ENCODE measurements at places on chromosomes 5 and 9.

DNA sequence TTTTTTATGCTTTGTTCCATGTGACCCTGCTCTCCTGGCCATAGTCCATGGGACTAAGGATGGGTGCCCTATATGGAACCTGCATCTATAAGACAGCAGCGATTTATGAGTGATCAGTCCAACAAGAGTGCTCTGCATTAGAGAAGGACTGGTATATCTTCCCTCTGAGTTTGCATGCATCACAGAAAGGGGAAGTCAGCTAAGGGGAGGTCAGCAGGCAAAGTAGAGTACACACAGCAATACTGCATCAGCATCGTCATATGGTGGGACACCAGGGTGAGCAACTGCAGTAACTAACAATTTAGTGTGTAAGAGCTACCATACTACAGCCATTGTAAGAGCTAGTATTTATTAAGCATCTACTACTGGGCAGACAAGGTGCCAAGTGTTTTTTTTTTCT, 311.3 kb downstream of the NDUFS4 start:
- DNase-seq = no peak

GRCh38 chr5:167578977-167579692, 712.3 kb upstream of the WWC1 start:
- DNase-seq = no peak

DNA sequence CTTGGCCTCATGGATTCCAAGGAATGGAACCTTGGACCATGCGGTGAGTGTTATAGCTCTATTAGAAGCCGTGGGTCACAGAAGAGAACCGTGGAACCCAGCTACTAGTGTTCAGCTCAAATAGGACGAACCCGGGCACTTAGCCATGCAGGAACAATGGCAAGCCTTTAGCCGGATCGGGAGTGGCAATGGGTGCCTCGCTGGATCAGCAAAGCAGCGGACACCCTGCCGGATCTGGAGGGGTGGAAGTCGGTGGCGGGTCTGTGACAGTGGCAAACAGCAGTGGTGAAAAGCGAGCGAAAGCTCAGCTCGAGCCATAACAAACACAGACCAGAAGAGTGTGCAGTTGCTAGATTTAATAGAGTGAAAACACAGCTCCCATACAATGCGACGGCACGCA, 2.4 kb upstream of the CDO1 start:
- no peak for DNase-seq

- DNase-seq = no peak
These were observed 311.7 kb upstream of the ZNF608 start for GRCh38 chr5:125057912-125058826.

DNA sequence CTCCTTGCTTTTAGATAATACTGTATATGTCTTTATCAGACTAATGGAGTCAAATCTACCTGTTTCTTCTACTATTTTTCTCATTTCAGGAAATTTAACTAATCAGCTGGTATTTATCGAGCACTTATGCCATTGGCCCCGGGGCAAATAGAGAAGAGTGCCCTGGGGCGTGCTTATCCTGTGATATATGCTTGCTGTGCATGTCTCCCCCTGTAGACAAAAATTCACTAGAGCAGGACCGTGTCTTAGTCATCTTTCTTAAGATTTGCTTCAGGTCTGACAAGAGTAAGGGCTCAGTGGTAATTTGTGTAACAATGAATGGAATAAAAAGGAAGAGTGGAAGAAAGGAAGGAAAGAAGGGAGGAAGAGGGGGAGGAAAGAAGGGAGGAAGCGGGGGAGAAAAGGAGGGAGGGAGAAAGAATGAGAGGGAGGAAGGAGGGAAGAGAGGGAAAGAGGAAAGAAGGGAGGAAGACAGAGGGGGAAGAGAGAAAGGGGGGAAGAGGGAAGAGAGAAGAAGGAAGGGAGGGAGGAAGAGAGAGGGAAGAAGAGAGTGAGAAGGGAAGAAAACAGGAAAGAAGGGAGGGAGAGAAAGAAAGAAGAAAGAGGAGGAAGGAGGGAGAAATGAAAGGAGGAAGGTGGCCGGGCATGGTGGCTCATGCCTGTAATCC, 295.7 kb upstream of the PANK3 start:
- no peak for DNase-seq

DNA sequence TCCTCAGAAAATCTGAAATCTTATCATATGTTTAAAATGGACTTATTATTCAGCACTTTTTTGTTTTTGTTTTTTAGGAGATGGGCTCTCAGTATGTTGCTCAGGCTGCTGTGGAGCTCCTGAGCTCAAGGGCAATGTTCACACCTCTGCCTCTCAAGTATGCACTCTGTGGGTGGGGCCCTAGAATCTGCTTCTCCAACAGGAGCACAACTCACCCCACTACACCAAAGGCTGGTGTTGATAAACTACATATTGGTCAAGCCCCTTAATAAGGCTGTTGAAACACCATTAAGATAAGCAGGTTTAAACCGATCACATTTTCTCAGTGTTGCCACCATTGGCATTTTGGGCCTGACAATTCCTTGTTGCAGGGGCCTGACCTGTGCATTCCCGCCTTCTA, 131.6 kb downstream of the FANCC start:
- no peak for DNase-seq

DNA sequence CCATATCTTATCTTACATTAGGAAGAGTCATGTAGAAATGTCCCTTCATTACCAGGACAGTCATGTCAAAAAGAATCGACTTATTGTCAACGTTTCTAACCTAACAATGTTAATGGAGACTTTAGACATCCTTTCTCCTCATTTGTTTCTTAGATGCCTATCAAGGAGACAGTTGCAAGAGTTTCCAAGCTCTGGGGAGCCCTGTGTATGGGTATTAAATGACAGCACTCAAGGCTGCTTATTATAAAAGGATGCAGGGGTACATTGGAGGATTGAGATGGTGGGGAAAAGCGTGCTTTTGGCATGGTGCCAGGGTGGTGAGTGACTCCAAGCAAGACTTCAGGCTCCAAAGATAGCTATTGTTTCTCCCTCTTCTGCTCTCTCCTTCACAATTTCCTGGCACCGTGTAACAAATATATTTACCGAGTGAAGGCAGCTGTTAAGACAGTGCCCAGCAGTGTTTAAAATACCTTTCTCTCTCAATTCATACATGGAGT, 461.3 kb upstream of the CLINT1 start:
- no peak for DNase-seq

DNA sequence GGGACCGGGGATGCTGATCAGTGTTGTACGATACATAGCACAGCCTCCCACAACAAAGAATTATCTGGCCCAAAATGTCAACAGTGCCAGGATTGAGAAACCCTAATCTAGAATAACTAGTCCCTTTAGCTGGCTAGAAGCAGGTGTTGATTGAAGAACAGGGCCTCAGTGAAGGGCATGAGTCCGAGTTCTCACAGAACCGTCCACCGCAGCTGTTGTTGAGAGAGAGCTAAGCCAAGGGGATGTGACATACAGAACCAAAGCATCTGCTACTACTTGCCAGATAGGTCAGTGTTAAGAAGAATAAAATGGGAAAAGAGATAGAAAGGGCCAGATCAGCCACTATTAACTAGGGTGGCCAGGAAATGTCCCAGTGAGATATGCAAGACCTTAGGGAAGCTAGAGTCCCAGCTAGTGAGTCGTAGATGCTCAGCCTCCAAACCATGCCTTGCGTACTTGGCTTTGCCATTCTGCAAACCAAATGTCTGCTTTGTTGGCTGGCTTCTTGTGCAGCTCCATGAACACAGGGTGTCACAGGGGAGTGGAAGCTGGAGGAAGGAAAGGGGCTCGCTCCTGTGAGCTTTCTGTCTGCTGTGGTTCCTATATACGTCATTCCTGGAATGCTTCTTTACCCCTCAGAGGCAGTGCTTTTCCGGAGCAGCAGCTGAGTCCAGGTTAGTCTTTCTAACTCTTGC, 68.9 kb downstream of the FBXO38 start:
- no peak for DNase-seq

- DNase-seq = no peak
These were observed 135.4 kb downstream of the SCAMP1 start for GRCh38 chr5:78495800-78496199.

DNA sequence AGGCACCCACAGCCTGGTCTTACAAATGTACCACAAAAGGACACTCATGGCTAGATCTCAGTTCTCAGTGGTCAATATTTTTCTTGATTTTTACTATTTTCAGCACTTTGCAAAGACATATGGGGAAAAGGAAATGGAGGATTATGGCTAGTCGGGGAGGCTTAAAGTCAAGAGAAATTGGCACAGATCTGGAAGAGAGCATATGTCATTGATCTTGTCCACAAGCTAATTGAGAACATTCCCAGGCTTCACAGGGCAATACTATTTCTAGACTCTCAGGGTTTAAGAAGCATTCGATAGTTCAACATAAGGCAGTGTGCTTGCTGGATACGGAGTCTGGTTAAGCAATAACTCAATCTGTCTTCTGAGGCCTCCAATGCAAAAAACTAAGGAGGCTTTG, 285.8 kb downstream of the ZNF608 start:
- DNase-seq = no peak

DNA sequence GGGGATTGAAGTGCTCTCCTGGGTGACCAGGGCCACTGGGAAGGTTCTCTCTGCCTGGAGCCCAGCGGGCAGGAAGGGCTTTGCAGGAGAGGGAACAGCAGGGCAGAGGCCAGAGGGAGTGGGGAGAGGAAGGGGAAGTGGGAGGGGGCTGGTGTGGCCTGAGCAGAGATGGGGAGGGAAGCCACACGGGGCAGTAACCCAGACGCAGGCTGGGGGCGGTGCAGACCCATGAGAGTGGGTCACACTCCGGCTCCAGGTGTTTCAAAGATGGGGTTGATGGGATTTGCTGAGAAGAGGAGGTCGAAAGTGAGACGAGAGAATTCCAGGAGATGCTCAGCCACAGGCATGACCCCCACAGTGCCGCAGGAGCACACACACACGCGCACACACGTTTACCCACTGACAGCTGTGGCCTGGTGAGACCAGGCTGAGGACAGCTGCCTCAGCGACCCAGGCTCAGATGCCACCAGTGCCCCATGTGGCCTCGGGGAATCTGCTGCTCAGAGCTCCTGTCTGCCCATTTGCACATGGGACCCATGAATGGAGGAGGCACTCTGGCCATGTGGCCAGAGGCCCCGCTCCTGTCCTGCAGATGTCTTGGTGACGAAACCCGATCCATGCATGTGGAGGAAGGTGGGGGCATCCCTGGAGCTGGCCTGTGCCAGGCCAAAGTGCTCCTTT, 32.7 kb upstream of the FCN2 start:
- no peak for DNase-seq

GRCh38 chr9:133460405-133461175, 812 bp downstream of the CACFD1 start:
- DNase-seq = peak; percentile 66

DNA sequence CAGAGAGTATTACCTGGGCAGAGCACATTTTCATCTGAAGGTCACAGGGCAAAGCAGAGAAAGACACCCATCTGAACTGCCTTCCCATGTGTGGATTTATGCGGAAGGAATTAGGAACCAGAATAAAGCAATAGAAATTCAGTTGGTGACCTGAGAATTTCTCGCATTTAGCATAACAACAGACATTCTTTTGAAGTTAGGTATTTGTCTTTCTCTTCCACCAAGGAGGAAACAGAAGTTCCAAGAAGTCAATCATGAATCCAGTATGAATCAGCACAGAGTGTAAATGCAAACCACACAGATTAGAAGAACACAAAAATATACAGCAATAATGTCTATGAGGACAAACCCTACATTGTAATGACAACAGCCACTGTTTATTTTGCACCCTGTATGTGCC, 515.2 kb upstream of the BRINP1 start:
- no peak for DNase-seq

DNA sequence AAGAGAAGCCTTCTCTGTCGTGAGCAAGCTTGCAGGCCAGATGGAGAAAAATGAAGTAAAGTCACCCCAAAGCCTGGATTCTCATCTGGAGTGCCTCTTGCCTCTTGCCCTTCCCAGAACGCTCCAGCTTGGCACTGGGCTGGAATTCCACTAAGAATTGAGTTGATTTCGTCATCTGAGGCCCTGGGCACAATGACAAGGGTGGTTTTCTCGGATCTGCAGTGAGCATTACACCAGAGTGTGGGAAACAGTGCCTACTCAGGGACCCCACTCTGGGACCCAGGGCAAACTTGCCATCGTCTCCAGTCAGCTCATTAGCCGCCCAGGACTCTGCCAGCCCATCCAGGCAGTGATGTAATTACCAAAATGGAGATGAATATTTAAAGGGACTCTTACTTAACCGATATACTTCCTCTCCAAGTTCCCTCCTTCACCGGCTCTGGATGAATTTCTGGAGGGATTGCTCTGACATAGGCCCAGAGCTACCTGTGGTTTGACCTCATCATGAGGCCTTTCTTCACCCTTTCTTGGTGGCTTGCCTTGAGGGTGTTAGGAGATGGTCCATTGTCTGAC, 44.7 kb upstream of the LCP2 start:
- DNase-seq = no peak

GRCh38 chr5:39186722-39187539, 32.4 kb downstream of the FYB1 start:
- peak; percentile 54 for DNase-seq

DNA sequence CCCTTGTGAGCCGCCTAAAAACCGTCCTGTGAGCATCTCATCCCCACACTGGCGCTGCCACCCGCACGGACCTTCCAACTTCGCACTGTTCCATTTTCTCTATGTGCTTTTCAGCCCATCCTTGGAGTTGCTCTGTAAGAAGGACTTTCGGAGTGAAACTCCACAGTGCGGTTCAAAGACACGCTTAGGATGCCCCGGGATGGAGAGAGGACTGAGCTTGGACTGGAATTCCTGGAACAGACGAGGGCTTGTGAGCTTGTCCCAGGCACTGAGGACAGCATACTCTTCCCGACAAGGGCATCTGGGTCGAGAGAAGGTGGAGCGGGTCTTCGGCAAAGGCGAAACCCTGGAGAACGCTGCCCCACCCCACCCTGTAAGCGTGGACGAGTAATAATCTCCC, 187.8 kb downstream of the MEF2C start:
- DNase-seq = no peak

Data from CD4-positive, alpha-beta T cell treated with Interleukin-21 for 1 hour (primary cell).